RPMI7951 (cell line): ENCODE measurements at places on chromosomes 3 and 15. TPM values are rescaled to one million over a fixed set of nuclear protein-coding genes. Genes with fewer than 3 reads are reported as not detected.

Gene DZIP1L
- total RNA-seq, result 7.4 and 11.1 TPM in 2 replicates

Gene STARD5
- total RNA-seq, result 3.2 and 5.3 TPM in 2 replicates

Gene LHFPL4
- total RNA-seq, result not detected in 2 replicates

Gene TASOR
- total RNA-seq, result 69.0 and 86.3 TPM in 2 replicates

Gene GPR15
- total RNA-seq, result 0.20 and 0.36 TPM in 2 replicates

Gene ANKRD63
- total RNA-seq, result not detected in 2 replicates

Gene XPC
- 19.6 and 21.2 TPM in 2 replicates for total RNA-seq

Gene MRPL3
- 194 and 195 TPM in 2 replicates for total RNA-seq

Gene CPN2
- total RNA-seq, result 0.10 TPM in 1 of 2 replicates, not detected in the other

Gene TIMP4
- 0.10 TPM in 1 of 2 replicates, not detected in the other for total RNA-seq

Gene ZNF502
- total RNA-seq, result 5.3 and 6.1 TPM in 2 replicates

Gene SNRPA1
- total RNA-seq, result 39.8 and 43.0 TPM in 2 replicates

Gene TRAT1
- total RNA-seq, result not detected in 2 replicates

Gene AADACL2
- not detected in 2 replicates for total RNA-seq

Gene NGLY1
- 50.9 and 52.5 TPM in 2 replicates for total RNA-seq

Gene FAM107A
- total RNA-seq, result not detected in 2 replicates

Gene NRG4
- total RNA-seq, result not detected in 2 replicates

Gene SLC6A6
- 58.6 and 59.0 TPM in 2 replicates for total RNA-seq

Gene CADPS
- total RNA-seq, result 0.48 and 0.59 TPM in 2 replicates

Gene UCN2
- total RNA-seq, result 4.3 and 7.2 TPM in 2 replicates

Gene P2RY14
- not detected in 2 replicates for total RNA-seq

Gene WNT7A
- total RNA-seq, result 0.12 TPM in 1 of 2 replicates, not detected in the other

Gene LRRK1
- 5.0 and 10.8 TPM in 2 replicates for total RNA-seq

Gene PLAAT1
- total RNA-seq, result not detected in 2 replicates

Gene LYZL4
- 1.5 and 1.6 TPM in 2 replicates for total RNA-seq

Gene DNAH1
- 0.48 and 0.78 TPM in 2 replicates for total RNA-seq

Gene SCN11A
- not detected in 2 replicates for total RNA-seq

Gene VILL
- total RNA-seq, result 3.3 and 3.5 TPM in 2 replicates

Gene PRRT3
- 0.98 and 1.2 TPM in 2 replicates for total RNA-seq

Gene AADAC
- total RNA-seq, result 0.12 and 0.49 TPM in 2 replicates

Gene PLA2G4F
- total RNA-seq, result not detected in 2 replicates

Gene GP9
- not detected in 2 replicates for total RNA-seq

Gene OR5K2
- total RNA-seq, result not detected in 2 replicates

Gene KY
- total RNA-seq, result not detected in 2 replicates

Gene PAQR5
- 3.3 and 3.5 TPM in 2 replicates for total RNA-seq

Gene FGD5
- total RNA-seq, result 5.3 and 7.9 TPM in 2 replicates

Gene PTPRG
- total RNA-seq, result 43.0 and 44.9 TPM in 2 replicates
